Mammary epithelial cell (primary cell): ENCODE measurements at places on chromosomes 7 and 10.

DNA sequence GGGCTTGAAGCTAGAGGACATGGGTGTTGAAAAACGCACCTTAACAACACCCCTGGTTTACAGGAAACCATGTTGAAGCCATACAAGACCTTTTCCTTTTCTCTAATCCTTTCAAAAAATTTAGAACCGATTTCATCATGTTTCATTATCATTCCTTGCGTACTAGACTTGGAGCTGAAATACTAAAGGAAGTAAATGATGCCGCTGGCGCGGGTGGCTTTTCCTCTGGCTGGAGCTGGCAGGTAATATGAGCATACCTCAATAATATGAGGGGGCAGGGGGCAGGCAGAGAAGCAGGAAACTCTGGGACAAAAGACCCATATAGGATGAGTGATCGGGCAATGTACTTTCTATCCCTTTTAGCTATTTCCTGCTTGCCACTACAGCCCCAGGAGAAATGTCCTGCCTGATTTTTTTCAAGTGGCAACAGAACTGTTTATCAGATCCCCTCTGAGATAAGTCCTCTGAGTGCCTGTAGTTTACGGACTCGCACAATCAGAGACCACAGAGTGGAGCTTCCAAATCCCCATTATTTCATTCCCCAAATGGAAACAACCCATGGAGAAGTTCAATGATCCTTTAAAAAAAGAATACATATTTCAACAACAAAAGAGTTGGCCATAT is 450.1 kb downstream of the KCNMA1 start:
- DNase-seq, result no peak

- DNase-seq, result no peak
Observed at GRCh38 chr7:139681463-139681755, 96.4 kb downstream of the HIPK2 start.

- DNase-seq, result no peak
Observed at GRCh38 chr7:7972128-7972527, 3.5 kb downstream of the GLCCI1 start.

DNA sequence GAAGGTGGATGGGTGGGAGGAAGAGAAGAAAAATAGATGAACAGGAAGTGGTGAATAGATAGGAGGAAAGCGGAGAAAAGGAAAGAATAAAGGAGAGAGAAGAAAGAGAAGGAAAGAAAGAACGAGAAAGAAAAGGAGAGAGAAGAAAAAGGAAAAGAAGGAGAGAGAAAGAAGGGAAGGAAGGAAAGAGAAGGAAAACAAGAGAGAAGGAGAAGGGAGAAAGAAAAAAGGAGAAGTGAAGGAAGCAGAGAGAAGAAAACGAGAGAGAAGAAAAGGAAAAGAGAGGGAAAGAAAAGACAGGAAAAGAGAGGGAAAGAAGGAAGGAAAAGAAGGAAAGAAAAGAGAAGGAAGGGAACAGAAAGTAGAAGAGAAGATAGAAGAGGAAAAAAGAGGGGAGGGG is 211.8 kb downstream of the DIP2C start:
- DNase-seq, result no peak

GRCh38 chr7:139043823-139044812 is 8.3 kb upstream of the ZC3HAV1L start:
- peak; percentile 9 for DNase-seq

GRCh38 chr10:90871279-90871765 is 452 bp upstream of the RPP30 start:
- DNase-seq, result peak; percentile 64

DNA sequence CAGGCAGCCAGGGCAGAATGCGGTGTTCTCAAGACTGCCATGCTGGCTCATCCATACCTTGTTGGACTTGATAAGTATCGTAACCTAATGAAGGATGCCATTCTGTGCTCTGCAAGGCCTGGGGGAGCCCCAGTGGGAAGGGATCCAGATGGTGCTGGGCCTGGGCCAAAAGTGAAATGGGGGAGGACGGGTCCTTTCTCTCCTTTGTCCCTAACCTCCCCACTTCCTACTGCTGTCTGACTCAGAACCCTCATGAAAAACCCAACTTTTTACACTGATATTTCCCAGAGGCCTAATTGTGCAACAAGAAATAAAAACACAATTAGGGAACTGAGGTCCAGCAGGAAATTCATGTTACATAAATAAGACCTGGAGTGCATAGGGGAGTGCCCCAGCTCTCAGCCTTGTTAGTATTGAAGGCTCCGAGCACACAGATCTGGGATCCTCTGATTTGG is 193.7 kb upstream of the SVIL start:
- DNase-seq, result peak; percentile 55

GRCh38 chr7:90320801-90321494 is at the start of gene FAM237B:
Gene FAM237B (minus strand): TSS chr7:90321304. CDS start chr7:90319748, 1,556 bp downstream.
- DNase-seq, result peak; percentile 42

DNA sequence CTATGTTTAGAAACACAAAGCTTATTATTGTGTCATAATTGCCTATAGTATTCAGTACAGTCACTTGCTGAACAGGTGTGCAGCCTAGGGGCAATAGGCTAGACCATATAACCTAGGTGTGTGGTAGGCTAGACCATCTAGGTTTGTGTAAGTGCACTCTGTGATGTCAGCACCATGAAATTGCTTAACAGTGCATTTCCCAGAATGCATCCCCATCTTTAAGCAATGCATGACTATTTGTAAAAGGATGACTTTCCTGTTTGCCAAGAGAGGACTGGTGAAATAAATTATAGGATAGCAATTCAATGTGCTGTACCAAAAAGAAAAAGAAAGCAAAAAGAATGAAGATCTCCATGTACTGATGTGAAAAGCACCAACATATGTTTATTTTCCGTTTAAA is 288.7 kb upstream of the AUTS2 start:
- DNase-seq, result no peak

- no peak for DNase-seq
Observed at GRCh38 chr10:77032188-77032570, 605.4 kb downstream of the KCNMA1 start.

- no peak for DNase-seq
Observed at GRCh38 chr10:108412323-108412722, 1247.8 kb upstream of the SORCS1 start.
